Activated CD8-positive, alpha-beta memory T cell treated with anti-CD3 and anti-CD28 coated beads, Interleukin-2, amount 50 U/mL, for 48 hours (primary cell): ENCODE measurements at places on chromosomes 6 and 20.

- DNase-seq = no peak
These were observed 25.9 kb downstream of the PYGB start for GRCh38 chr20:25273541-25274358.

DNA sequence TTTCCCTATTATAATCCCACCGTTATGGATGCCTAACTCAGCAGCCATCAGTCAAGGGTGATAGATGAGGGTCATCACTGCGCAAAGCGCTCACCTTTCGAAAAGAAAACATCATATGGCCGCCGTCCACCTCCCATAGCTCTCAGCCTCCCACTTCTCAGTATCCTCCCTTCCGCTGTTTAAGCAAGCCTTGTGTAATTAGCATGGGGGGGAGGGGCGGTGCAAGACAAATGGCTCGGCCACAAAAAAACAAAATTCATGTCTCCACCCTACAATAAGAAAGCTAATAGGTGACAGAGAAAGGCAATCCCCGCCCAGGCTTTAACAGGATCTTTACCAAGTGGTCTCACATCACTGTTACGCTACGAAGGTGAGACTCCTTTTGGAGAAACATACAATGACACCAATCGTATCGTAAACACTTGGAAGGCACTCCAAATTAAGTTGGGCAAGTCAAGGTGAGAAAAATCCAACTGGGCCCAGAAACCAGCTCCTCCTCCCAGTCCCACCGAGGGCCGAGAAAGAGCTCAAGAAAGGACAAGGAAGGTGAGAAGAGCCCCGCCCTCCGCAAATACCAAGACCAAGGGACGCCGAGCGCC, 645 bp downstream of the DDX39B start:
- peak; percentile 79 for DNase-seq

DNA sequence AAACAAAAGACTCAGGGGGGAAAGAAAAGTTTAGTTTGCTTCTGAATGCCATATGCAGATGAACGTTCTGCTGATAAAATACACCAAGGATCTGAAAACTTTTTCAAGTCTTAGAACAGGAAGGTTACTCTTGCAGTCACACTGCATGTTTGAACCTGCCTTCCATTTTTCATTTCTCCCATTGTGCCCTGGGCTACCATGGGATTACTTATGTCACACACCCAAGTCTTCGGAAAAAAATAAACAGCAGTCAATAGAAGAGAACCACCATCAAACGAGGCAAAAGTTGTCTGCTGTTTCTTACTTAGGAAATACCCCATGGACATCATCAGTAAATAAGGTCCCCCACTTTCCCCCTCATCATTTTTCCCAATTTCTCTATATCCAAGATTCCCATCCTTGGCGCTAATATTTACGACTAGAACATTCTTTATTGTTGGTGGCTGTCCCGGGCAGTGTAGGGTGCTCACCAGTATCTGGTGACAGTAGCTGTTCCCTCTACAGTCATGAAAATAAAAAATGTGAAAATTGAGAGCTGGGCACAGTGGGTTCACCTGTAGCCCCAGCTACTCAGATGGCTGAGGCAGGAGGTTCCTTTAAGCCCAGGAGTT, 202.5 kb downstream of the BCAS1 start:
- no peak for DNase-seq

DNA sequence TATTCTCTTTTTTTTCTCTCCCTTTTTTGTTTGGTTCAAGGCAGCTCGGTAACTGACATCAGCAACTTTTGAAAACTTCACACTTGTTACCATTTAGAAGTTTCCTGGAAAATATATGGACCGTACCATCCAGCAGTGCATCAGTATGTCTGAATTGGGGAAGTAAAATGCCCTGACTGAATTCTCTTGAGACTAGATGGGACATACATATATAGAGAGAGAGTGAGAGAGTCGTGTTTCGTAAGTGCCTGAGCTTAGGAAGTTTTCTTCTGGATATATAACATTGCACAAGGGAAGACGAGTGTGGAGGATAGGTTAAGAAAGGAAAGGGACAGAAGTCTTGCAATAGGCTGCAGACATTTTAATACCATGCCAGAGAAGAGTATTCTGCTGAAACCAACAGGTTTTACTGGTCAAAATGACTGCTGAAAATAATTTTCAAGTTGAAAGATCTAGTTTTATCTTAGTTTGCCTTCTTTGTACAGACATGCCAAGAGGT, 10.6 kb downstream of the HEY2 start:
- DNase-seq = no peak

- no peak for DNase-seq
These were observed 683.7 kb upstream of the ID4 start for GRCh38 chr6:19153270-19153980.
